ENCODE measurements at places on chromosomes 3 and 15.

DNA sequence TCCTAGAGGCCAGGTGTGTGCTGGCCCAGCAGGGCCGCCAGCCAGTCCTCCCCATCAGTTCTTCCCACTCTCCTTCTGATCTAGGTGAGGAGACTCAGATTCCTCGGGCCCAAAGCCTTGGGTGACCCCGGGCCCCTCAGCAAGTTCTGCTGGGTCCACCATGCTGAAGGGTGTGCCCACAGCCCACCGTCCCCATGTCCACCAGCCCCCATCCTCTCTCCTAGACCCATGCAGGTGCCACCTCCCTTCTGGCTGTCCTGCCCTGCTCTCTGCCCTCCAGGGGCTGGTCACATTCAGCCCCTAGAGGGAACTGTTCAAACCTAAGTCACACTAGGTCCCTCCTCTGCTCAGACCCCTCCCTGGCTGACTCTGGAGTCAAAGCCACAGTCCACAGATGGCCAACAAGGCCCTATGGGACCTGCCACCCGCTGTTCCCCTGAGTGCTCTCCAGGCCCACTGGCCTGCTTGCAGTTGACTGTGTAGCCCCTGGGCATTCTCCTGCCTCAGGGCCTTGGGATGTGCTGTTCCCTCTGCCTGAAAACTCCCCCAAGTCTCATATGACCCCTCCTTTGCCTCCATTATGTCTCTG is 878 bp upstream of the TLR9 start:
- DNase-seq = no peak

DNA sequence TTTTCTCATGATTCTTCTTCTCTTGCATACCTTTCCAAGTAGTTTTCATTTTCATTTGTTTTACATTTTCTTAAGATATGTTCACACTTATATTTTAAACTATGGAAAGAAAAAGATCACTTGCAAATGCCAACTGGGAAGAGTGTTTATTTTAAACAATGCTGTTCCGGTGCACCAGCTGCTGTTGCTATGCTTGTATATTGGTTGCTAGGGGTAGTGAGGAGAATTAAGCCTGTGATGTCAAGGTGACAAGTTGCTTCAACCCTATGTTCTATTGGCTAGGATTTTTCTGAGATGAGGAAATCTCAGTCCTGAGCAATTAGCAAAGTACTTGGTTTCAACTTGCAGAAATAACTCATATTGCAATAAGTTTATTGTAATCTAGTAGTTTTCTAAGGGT is 500.1 kb downstream of the MFSD1 start:
- DNase-seq = no peak

- DNase-seq = no peak
These were observed 611.4 kb upstream of the NAALADL2 start for GRCh38 chr3:174247687-174248152.

DNA sequence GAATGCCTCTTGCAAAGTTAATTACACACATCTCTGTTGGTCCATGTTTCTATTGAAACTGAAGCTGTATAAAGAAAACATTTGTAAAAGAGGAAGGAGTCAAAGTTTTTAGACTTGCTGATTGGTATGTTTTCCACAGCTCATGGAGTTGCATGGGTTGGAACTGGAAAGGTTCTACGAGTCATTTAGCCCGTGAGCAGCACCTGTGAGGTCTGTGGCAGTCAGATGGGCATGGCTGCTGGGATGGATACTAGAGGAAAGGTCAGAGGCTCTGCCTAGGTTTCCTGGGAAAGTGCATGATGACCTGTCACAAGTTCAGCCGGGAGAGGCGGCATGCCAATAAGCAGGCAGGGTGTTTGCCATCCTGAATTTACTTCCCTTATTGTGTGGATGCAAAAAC is 155.4 kb downstream of the CACNA1D start:
- no peak for DNase-seq

Measured in stimulated activated CD4-positive, alpha-beta T cell treated with anti-CD3 and anti-CD28 coated beads, Interleukin-4, amount 100 ng/mL, for 1 hour (primary cell).